ENCODE measurements at places on chromosomes 6 and 20. TPM values are rescaled to one million over a fixed set of nuclear protein-coding genes. Genes with fewer than 3 reads are reported as not detected.

PROKR2 gene
- total RNA-seq: not detected

LAMA2 gene
- total RNA-seq: 3.6 TPM

- H3K4me1 ChIP-seq: peaks cover 25% of the 10 kb centered on the region
- no peak overlapping the region for H3K27ac ChIP-seq
- H3K4me3 ChIP-seq: no peak overlapping the region
- H3K36me3 ChIP-seq: no peaks in the 10 kb centered on the region
- no peak for DNase-seq
Observed at GRCh38 chr20:49700411-49701185, 13.1 kb downstream of the B4GALT5 start.

DNA sequence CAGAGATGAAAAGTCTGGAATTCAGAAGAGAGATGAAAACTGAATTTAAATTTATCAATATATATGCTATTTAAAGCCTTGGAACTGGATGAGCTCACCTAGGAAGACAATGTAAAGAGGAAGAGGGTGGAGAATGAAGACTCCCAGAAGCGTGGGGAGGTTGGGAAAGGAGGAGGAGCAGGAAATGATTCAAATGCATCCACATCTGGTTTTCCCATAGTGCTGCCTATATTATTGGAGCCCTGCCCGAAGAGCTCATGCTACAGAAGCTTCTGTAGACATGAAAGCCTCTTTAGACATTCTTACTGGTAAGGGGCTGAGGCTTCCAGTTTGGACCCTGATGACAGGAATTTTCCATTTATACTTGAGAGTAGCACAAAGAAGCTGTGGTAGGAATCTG, 19.2 kb downstream of the PDE7B start:
- no peaks in the 10 kb centered on the region for H3K36me3 ChIP-seq
- H3K4me3 ChIP-seq: no peak overlapping the region
- H3K4me1 ChIP-seq: peaks cover under 1% of the 10 kb centered on the region
- H3K27ac ChIP-seq: no peak overlapping the region
- DNase-seq: no peak

- H3K27ac ChIP-seq: no peak overlapping the region
- H3K27me3 ChIP-seq: no peaks in the 10 kb centered on the region
- no peak overlapping the region for H3K4me3 ChIP-seq
- no peak for DNase-seq
- no peaks in the 10 kb centered on the region for H3K4me1 ChIP-seq
Observed at GRCh38 chr6:97812940-97813339, 529.9 kb upstream of the MMS22L start.
